Activated T-cell treated with anti-CD3 and anti-CD28 coated beads for 48 hours (primary cell): ENCODE measurements at places on chromosomes 16 and 17.

DNA sequence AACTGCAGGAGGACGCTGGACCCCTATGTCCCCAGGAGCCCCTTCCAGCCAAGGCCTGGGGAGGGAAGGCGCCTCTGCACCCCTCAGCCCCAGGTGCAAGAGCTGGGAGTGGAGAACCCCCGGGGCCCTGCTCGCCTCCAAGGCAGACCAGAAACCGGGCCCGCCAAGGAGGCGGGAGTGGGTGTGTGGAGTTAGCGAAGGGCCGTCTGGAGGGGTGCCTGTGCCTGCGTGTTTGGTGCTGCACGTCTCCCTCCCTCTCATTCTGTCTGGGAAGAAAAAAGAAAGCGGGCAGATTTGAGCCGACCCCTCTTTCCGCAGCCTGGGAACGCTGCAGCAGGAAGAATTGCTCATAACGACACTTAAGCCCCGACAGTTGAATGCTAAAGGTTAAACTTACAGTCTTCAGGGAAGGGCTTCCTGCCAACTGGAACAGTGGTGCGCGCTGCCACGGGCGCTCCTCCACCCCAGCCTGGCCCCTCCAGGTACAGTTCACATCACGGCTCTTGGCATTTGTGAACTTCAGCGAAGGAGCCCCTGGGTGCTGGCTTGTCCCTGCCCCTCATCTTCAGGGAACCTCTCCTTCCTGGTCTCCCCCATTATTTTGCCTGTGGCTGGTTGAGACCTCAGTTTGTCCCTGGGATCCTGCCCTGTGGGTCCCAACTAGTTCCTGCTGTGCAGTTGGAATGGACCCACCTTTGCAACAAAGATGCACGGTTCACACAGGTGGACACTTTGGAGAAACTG lies 19.2 kb upstream of the ZFHX3 start:
- DNase-seq, result no peak

DNA sequence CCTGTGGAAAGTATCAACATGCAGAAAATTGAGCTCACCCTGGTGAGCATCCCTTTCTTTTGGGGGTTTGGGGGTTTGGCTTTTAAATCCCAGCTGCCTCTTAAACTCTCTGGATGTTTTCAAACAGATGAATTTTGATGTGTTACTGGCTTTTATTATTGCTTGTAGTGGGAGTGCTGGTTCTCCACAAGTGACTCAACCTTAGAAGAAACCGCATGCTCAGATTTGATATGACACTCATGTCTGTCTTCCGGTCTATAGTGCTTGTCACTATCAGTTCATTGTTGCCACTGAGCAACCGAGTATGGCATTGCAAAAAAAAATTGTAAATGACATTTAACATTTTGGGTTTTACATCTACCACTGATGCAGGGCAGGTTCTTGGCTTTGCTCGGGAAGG lies 104.5 kb downstream of the HS3ST4 start:
- no peak for DNase-seq

DNA sequence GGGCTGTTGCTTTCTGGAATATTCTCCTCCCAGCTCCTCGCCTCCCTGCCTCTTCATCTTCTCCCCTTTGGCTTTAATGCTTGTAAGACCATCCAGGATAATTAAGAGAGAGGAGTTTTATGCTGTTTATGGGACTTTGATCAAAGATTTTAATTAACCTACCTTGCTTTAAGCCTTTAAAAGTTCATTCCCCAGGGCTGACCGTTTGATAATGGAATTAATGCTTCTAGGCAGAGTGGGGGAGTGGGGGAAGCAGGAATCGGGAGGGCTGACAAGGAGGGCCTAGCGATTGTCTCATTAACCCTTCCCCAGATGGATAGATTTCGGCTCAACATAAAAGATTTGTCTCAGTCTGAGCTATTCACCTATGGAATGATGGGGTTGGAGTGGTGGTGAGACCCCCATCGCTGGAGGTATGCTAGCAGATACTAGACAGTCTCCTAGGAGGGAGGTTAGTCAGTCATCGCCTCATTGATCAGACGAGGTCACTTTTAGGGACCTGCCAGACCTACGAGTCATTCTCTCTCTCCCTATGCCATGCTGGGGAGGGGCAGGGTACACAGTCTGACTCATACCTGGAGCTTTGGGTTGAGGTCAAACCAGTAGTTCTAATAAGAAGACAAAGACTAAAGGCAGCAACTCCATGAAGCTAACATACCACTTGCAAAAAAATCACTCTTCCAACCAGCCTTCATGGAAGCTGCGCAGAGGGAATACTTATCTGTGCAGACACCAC lies 236.6 kb upstream of the NLRP1 start:
- peak; percentile 12 for DNase-seq

- DNase-seq, result peak; percentile 59
Observed at GRCh38 chr16:2486645-2487516, 12.0 kb downstream of the TBC1D24 start.

GRCh38 chr16:11310997-11311561 lies 29.9 kb upstream of the PRM1 start:
- no peak for DNase-seq

DNA sequence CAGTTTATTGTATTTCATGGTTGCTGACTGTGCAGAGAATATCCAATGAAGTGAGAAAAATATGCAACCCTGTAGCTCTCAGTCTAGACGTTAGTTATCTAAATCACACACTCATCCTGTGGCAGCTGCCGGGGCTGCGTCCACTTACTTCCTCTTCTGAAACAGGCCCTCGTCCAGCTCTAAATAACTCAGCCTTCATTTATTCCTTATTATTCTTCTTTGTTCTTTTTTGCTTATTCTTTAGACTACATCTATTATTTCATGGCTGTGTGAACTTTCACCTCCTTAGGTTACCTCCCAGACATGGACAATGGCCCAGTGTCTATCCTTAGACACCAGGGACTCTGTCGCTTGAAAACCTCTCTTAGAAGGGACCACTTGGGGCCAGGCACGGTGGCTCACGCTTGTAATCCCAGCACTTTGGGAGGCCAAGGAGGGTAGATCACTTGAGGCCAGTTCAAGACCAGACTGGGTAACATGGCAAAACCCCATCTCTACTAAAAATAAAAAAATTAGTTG lies 3.4 kb upstream of the THUMPD1 start:
- DNase-seq, result no peak

DNA sequence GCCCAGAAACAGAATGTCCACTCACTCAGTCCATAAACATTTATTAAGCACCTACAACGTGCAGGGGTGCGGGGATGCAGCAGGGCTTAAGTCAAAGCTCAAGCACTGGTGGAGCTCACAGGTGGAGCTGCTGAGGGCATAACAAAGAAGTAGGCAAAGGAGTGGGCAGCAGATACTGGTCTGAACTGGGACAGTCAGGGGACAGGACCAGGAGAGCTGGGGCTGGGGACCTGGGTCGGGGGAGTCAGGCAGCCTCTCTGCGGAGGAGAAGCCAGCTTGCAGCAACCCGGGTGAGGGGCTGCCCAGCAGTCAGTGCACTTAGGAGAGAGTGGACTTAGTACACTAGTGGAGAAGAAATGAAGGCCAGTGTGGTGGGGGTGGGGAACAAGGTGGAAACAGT lies 10.0 kb upstream of the TNFRSF13B start:
- no peak for DNase-seq

DNA sequence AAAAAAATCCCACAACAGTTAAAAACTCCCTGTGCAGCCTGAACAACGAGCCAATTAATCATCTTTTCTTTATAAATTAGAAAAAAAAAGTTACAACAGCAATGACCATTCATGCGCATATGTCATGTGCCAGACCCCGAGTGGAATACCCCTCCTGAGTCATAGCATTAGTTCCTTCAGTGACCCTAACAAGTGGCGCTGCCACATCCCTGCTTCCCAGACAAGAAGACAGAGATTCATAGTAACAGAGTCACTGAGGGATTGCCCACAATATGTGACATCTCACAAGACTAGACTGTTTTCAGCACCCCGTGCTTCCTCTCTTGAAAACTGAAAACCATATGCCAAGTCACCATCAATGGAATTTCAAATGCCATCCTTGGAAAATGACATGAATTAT lies 7.9 kb downstream of the UMOD start:
- no peak for DNase-seq

DNA sequence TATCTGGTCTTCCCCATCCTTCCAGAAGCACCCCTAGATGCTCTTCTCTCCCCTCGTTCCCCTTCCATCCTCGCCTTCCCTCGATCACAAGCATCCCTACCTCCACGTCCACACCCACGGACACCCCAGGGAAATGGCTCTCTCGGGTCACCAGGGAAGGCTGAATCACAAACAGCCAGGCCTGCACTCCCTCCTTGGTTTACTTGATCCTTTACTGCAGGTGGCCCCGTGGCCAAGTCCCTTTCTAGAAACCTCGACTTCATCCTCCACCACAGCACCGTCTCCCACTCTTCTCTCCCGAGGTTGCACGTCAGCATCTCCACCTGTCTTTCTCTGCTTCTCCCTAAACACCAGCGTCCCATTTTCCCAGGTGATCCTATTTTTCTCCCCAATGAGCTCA lies 6.5 kb upstream of the RBFOX3 start:
- no peak for DNase-seq
